ENCODE measurements at places on chromosomes 3 and 15.
A peak's percentile ranks its signal among the peaks of the same experiment; 100 is the strongest.

- no peak for DNase-seq
Measured at GRCh38 chr15:98774756-98775497, 126.6 kb downstream of the IGF1R start.

- peak; percentile 76 for DNase-seq
Measured at GRCh38 chr15:70142322-70143191, 44.8 kb upstream of the TLE3 start.

DNA sequence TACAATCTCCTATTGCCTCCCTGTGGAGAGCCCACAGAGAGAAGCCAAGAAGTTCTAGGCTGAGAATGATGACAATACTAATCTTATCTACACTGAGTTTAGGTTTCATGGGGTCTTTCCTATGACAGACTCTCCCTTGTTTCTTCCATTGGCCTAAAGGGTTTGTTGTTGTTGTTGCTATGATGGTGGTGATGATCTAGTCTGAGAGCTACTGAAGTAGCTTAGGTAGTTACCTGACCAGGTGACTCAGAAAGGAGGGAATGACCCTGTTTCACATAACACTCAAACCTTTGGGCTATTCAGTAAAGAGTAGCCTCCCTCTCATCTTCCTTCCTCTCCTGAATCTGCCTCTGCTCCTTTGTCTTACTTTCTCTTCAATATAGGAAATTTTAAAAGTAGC, 170.2 kb downstream of the GMNC start:
- no peak for DNase-seq

DNA sequence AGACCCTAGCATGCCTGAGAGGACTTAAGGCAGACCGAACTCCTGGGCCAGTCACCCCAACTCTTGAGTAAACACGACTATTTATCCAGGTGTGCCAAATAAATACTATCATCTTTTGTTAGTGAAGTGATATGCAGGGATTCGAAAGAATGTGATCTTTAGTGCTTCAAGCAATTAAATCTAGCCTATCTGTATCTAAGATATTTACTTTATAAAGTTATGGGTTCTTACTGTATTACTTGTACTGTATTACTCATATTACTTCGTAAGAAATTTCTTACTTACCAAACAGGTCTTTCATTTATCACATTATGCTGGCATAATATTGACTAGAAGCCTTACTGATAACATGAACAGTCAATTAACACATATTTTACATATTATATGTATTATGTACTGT, 211.6 kb upstream of the NECTIN3 start:
- no peak for DNase-seq

- DNase-seq = no peak
Measured at GRCh38 chr3:50651920-50652529, 22.7 kb upstream of the DOCK3 start.

DNA sequence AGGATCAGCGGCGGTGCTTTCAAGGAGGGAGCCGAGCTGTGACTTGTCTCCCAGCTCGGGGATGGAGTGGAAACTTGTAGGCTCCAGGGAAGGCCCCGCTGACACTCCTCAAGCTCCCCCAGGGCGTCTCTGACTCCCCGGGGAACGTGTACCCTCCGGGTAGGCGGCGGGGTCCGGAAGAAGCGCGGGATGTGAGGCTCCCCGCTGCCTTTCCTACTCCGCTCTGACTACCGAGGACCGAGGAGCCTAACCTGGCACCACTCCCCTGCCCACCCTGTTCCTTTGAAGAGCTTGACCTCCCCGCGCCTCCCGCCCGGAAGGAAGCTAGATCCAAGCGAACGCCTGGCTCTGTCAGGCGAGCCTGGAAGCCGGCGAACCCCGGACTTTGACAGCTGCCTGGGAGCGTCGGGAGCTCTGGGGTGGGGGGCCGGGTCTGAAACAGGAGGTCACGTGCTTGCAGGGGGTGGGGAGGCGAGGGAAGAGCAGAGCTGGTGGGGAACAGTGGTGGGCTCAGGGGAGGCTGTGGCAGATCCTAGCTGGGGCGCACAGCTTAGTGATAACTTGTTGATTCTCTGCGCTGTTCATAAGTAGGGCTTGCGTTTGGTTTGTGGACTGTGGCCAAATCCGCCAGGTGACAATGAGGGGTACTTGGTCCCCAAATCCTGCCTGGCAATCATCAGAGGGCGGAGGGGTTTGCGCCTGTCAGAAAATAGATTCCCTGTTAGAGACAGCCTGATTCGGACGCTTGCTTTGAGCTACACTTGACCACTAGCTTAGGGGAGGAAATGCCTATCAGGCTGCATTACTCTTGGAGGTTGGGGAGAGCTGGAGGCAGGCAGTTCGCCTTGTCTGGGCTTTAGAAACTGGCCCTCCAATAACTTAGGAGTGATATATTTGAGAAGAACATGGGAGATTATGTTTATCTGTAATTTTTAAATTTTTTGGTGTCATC, 1.2 kb downstream of the CLSTN2 start:
- DNase-seq = no peak
